ENCODE measurements at places on chromosomes 1 and 21.

DNA sequence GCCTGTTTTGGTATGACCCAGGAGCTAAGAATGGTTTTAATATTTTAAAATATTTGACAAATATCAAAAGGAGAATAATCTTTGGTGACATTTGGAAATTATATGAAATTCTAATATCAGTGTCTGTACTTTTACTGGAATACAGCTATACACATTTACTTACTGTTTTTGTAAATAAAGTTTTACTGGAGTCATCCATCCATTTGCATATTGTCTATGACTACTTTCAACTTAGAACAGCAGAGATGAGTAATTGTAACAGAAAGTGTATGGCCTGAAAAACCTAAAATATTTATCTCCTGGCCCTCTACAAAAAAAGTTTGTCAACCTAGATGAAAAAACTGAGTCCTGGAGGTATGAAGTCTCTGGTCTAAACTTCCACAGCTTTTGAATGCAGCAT is 5.8 kb upstream of the MAP3K7CL start:
- no peak for DNase-seq

DNA sequence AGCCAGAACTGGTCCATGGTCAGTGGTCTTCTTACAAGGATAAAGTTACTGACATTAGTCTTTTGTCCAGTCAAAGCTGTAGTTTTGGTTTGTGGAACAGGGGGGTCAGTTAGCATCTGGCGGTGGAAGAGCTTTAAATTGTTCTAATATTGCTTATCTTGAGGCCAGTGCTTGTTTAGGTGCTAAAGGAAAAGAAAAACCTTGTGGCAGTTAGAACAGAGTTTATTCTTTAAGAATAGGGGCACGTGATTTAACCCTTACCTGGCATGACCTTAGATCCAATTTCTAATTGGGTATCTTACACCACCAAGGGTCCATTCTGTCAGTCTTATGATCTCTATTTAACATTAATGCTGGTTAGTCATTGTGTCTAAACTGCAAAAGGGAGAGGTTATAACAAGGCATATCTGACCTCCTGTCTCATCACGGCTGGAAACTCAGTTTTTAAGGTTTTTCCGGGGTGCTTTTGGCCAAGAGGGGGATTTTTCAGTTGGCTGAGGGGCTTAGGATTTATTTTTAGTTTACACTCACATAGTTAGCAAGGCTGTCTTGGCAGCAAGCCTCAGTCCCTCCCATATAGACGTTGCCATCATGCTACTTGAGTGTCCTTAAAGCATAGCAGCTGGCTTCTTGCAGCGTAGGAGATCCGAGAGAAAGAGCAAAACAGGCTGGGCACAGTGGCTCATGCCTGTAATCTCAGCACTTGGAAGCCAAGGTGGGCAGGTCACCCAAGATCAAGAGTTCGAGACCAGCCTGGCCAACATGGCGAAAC is 60.1 kb upstream of the FAM89A start:
- DNase-seq, result no peak

DNA sequence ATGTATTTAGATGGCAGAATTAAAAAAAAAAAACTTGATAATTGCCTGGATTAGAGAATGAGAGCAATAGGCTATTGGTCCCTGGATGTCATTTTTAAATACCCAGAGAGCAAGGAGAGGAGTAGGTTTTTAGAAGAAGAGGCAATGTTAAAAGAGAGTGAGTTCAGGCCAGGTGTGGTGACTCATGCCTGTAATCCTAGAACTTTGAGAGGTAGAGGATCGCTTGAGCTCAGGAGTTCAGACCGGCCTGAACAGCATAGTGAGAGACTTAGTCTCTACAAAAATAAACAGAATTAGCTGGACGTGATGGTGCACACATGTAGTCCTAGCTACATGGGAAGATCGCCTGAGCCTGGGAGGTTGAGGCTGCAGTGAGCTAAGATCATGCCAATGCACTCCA is 15.9 kb upstream of the MUTYH start:
- DNase-seq, result no peak

- DNase-seq, result no peak
Observed at GRCh38 chr1:32216566-32216965, 5.6 kb downstream of the TMEM234 start.

- DNase-seq, result no peak
Observed at GRCh38 chr1:226436472-226436854, 28.6 kb upstream of the PARP1 start.

DNA sequence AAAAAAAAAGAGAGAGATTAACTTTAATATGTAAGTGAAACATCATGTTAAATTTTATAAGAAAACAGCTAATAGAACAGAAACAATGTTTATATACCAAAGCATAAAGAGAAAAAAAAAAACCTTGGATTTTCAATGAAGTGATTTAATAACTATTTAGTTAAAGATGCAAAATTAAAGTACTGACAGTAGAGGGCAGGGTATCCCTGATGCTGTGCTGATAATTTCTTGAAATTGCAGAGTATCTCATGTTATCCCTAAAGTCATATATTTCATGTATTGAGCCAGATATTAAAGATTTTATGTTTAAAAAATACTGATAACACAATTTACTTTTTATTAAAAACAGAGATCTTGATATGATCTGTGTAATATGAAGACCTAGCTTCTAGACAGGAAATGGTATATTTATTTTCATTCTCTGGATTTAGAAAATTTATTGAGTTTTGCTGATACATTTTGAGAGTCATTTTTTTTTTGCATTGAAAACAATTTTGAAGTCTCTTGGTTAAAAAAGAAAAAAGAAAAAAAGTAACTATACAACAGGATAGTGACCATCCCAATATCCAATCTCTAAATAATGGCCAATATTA is 273.2 kb downstream of the USP25 start:
- peak; percentile 69 for DNase-seq

- no peak for DNase-seq
Observed at GRCh38 chr1:76824106-76824505, 43.2 kb upstream of the ST6GALNAC5 start.

- no peak for DNase-seq
Observed at GRCh38 chr1:97350662-97351061, 570.2 kb downstream of the DPYD start.

GRCh38 chr1:39335216-39335615 is 130.7 kb downstream of the MACF1 start:
- no peak for DNase-seq

DNA sequence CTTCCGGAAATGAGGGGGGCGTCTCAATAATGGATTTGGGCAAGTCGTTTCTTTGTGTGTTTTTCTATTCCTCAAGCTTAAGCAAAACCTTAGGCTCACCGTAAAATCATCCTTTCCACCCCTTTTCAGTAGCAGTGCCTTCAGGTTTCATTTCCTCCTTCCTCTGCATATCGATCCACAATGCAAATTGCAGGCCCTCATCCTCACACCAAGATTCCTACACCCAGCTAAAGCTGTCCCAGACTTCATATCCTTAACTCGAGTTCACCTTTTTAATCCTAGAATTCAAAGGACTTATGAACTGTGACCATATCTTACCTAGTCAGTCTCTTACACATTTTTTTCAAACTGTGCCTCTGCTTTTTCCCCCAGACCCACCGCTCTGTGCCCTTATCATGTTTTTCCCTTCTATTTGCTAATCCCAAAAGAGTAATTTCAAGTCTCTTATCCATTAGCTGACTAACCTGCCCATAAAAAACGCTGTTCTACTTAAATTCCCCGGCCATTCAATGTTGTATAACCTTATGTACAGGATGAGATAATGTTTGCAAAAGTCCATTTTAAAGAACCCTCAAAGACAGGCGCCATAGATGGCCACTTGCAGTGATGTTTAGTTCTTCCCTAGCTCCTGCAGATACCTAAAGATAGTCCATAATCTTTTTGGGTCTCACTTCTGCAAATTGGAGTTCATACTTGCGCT is 1.5 kb downstream of the AKIRIN1 start:
- no peak for DNase-seq

- DNase-seq, result no peak
Observed at GRCh38 chr1:232045139-232045994, 418.8 kb downstream of the DISC1 start.

DNA sequence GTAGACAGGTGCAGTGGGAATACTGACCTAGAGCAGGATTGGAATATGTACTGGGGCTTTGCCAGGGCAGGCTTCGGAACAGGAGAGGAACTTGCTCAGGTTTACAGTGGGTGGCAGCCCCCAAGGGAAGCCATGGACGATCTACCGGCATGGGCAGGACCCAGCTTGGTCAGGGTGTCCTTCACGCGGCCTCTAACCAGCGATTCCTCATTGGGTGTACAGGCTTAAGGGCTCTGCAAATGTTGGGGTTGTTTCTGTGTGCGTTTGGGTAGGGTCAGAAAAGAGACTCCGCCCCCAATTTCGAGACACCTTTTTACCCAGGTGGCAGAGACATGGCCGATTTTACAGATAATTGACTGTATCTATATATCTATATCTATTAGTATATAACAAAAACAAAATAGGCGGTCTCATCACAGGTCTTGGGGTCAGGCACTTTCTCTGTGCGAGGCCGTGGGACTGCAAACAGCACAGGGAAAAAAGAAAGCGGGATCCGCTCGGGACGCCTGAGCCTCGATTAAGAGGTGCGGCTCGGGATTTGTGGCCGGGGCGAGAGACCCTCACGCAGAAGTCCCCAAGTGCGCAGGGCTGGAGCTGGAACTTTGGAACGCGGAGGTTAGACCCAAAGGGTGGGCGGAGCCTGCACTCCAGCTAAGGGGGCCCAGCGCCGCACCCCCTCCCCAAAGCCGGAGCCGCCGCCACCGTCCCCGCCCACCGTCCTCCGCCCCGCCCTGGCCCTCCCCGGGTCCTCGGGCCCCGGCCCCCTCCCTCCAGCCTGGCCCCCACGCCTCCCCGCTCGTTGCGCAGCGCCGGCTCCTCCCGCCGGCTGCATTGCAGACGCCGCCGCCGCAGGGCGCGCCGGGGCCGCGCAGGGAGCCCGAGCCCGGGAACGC is 67.5 kb upstream of the VAMP3 start:
- no peak for DNase-seq

GRCh38 chr1:116038679-116039078 is 62.4 kb downstream of the SLC22A15 start:
- no peak for DNase-seq

DNA sequence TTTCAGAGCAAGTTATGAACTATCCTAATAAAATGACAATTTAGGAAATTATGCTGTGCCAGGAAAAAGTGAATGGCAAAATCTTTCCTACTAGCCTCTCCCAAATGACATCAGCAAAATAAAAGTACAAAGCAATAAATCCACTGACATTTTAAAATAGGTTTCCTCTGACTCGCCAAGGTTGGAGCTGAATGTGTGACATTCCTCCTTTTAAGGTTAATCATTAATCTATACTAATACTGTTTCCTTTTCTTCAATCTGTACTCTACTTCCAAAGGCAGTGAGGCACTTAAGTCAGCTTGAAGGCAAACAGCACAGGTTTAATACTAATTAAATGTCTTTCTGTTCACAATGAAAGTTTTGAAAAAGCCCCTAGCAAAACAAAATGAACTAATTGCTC is 15.7 kb downstream of the RNF19B start:
- no peak for DNase-seq

DNA sequence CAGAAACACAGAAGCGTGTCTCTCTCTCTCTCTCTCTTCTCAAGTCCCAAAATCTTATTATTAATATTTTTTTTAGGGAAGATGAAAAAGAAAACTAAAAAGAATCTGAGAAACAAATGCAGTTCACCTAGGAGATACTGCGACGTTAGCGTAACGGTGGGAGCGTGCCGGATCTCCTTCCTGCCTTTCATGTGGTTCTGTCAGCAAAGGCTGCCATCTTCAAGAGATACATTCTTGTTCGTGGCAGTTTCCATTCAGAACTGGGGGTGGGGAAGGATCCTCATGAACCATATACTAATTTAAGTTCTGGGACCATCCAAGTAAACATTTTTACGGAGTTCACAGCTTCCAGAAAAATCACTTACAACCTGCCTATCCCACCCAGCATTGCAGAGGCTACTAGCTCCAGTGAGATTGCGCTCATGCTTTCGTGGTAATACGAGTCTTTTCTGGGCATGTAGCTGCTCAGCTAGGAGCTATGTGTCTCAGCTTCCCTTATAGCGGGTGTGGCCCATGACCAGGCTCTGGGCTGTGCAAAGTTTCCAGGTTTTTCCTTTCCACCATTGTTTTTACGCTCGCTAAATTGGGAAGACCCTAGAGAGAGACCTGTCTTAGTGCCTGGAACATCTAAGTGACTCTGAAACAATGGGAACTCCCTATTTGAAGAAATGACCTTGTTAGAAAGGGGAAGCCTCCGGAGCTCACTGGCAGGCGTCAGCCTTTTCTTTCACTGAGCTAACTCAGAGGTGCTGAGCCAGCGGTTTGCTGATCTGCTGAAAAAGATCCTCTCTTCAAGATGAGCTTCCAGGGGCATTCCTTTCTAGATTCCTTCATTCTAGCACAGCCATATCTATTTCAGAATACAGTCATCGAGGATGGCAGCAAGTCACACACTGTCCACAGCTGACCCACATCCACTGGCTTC is 17.3 kb downstream of the SLAMF1 start:
- peak; percentile 9 for DNase-seq

DNA sequence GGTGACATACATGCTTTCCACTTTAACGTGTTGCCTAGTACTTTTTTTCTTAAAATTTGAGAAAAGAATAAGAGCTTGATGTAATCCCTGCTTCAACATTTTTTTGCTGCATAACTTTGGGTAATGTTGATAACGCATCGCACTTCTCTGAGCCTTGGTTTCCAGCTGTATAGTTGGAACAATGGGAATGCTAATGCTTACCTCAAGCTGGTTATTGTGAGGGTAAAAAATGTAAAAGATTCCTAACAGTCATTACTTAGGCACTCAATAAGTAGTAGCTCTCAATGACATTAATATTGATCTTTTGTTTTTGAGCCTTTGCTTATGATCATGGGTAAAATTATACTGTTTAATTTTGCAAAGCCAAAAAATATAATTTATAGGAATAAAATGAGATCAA is 683.3 kb upstream of the CXADR start:
- no peak for DNase-seq

DNA sequence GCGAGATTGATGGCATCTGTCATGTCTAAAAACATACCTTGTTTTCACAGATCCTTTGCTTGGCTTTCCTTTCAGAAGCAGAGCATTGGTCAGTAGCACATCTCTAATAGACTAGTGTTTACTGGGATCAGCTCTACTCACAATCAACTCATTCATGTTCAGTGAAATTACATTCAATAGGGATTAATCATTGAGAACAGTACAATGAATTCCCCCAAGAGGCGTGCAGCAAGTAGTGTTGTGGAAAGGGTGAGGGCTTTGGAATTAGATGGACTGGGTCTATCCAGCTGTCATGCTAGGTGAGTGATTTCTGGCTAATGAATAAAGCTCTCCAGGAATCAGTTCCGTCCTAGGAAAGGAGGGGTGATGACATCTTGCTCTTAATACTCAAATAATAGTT is 155.2 kb upstream of the COA6 start:
- DNase-seq, result no peak

DNA sequence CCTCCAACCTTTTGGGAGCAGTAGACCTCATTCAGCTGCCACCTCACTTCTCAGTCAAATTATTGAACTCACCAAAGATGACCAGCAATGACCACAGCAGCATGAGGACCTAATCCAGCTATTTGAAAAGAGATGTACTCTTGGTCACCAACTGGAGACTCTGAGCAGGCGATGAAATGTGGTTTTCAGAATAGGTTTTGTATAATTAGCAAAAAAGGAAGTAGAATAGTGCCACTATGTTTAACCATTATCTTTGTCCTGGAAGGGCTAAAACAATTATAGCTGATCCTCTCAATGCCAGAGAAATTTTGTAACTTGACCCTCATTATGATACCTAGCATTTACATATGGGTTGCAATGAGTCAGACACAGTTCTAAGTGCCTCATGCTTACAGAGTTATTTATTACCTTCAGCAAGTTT is at the start of gene FCRL2:
FCRL2 (minus strand) TSS at position 162 of the 421 bp plus-strand sequence; CDS start at position 103, 59 bp downstream.
- DNase-seq, result no peak

Data from hippocampal formation (tissue), 2 donors.